ENCODE measurements at places on chromosomes 3 and 15.

DNA sequence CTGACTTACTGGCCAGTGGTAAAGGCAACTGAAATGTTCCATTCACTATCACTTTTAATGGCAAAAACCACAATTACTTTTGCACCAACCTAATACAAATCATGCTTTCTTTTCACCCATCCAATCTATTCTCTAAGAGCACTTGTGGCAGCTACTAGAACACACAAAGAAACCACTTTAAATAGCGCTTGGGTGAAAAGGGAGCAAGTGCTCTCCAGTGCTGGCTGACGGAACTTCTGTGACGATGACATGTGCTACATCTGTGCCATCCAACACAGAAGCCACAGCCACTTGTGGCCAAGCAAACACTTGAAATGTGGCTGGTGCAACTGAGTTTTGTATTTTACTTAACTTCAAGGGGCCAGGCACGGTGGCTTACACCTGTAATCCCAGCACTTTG is 18.9 kb downstream of the SH3BP5 start:
- DNase-seq, result no peak

DNA sequence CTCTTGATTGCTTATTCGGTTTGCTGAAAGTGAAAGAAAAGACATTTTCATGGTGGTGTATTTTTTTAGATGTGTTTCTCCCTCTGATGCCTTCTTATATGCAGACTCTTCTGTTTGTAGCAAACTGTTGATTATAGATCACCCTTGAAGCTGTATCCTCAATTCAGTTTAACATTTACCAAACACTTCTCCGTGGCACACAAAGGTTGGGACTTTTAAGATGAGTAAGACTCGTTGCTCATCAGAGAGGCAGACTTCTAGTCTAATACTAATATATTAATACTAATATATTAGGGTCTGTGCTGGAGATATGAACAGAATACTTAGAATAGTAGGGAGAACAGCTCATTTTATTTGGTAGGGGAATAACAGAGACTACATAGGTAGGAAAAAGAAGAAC is 32.8 kb downstream of the RASA2 start:
- DNase-seq, result no peak

- peak; percentile 44 for DNase-seq
These were observed 43.4 kb downstream of the TLE3 start for GRCh38 chr15:70054366-70054765.

- no peak for DNase-seq
These were observed 82.3 kb upstream of the AGTR1 start for GRCh38 chr3:148615382-148615781.

GRCh38 chr3:134057654-134058110 is 28.0 kb upstream of the SLCO2A1 start:
- no peak for DNase-seq

DNA sequence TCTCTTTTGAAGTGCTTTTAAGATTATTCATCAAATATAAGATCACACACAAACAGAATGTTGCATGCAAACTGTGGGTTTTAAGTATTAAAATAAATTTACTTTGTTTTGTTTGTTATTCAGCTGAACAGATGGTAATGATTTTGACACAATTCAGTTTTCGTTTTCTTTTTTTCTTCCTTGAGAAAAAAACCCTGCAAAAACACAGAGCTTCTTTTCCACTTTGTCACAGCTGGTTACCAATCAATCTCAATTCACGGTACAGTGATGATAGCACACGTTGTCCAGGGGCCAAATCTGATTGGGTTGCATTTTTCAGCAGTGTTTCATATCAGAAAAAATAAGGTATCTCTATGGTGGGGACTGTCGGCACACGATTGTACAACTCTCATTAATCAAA is 473.6 kb downstream of the ROBO2 start:
- no peak for DNase-seq

DNA sequence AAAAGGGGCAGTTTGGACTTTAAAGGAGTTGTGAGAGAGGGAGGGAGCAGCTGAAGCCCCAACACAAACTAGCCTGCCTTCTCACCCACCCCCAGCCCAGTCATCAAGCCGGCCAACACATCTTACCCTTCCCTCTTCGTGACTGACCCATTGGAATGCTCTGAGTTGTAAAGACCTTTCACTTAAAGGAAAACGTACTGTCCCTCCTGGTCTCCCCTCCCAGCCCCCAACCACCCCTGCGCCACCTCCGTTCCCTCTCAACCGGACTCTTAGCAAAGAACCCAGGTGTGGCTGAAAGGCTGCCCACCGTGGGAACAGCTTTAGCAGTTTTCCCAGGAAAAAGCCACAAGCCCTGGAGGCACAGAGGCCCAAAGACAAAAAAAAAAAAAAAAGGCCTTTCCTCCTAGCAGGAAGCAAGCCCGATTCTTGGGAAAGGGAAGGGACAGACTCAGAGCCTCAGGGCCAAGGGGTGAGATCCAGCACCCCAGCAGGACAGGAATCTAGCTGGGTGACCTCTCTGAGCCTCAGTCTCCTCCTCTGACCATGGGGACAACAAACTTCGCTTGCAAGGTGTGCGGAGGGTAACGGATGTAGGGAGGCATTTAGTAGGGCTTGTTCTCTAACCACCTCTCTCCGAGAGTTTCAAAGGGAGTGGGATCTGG is 2.4 kb downstream of the CYP11A1 start:
- no peak for DNase-seq

DNA sequence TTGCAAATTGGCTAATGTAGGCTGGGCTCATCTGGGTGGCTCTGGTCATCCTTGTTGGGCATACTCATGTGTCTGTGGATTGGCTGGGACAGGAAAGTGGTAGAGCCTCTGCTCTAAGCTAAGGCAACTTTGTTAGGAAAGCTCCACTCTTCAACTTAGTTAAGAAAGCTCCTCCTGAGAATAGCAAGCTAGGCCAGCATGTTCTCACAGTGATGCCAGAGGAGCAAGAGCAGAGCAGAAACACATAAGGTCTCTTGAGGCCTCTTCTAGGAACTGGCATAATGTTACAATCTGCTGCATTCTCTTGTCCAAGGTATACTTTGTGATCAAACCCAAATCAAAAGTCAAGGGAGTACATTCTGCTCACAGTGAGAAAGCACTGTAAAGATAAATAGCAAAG is 158.6 kb upstream of the RORA start:
- no peak for DNase-seq

GRCh38 chr15:68408971-68409370 is 23.0 kb downstream of the ITGA11 start:
- no peak for DNase-seq

GRCh38 chr15:52730173-52730572 is 51.0 kb upstream of the ATOSA start:
- DNase-seq, result no peak

- DNase-seq, result no peak
These were observed 67.7 kb downstream of the SCAPER start for GRCh38 chr15:76837474-76837873.

DNA sequence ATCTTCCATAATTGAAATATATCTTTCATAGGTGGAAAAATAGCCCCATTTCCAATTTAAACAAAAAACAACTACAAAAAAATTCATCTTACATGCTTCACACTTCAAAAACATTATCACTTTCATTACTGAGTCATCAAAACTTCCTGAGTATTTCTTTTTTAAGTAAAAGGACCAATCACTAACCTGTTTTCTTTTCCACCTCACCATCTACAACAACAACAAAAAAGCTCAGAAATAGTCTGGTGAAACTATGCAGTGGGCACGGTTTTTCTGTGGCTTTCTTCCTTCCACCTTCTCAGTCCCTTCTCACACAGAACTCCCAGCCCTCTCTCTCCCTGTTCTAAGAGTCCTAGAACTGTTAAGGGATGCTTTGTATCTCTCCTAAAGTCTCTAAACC is 20.3 kb upstream of the TNIK start:
- no peak for DNase-seq

DNA sequence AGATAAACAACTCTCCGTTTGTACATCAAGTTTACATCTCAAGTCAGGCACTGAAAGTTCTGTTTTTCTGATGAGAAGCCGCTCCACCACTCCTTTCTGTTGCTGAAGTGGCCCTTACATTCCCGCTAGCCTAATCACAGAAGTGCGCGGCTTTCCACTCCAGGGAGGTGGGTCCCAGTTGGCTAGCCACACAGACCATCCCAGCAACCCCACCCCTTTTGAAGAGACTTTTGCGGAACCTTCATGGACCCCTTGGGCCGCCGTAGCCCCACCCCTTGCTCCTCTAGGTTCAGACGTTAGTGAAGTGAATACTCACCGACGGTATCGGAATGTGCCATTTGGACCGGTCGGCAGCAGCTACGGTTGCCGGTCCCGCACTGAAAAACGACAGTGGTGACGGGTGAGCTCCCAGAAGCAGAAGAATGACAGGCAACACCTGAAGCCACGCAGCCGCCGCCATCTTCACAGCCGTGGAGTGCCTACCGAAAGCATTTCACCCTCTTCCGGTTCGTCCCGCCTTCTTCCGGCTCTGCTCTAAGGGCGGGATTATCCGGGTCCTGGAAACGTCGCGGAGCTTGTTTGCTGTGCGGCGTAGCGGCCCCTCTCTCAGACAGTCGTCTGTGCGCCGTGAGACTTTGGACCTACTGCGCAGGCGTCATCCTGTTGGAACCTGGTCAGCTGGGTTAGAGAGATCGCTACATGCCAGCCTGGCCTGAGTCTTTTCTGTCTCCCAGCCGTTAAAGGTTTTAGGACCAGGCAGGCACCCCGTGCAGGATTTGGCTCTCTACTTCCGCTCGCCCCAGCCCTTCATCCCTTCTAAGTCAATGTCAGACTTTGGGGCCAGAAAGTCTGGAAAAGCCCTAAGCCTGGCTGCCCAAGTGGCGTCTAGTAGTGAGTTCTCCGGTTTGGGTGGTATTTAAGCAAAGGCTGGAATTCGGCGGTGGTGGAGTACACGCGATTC is at the start of the genes GANC and TMEM87A:
TSS of gene GANC (plus strand) at position 263 of the 961 bp plus-strand sequence. CDS start 1,281 bp downstream, outside the sequence.
TSS of gene TMEM87A (minus strand) at position 495 of the 961 bp plus-strand sequence. CDS start at position 460, 35 bp downstream.
- DNase-seq, result peak; percentile 95

DNA sequence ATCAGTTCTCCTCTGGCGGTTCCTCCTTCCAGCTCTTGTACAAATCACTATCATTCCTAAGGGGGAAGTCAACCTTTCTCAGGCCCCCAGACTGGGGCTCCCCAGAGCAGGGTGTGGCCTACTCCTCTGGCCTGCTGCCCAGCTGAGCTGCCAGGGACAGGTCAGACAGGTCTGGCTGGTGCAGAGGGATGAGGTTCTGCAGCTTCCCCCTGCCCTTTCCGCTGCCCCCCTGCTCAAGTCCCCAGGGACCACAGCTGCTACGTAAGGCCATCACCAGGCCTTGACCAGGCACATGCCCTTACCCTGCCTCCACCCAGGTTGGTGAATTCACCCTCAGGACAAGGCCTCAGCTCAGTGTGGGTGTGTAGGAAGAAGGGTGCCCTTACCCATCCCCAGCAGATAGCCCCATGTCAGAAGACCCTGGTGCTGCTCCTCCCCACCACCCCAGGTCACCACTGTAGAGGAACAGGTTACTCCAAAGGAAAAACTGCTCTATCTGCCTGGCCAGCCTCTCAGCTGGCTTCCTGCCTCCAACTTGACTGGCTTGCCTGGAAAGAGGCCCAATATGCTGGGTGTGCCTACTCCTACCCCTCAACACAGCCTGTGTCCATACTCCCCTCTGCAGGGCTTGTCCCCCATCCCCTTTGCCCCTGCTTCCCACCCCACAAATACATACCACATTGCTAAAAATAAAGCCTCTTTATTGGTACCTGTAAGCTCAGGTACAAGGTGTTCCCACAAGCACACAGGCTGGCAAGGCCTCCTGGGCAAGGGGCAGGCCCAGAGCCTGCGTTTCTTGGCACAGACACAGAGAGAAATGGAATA is 12.0 kb downstream of the CSRNP1 start:
- DNase-seq, result no peak

DNA sequence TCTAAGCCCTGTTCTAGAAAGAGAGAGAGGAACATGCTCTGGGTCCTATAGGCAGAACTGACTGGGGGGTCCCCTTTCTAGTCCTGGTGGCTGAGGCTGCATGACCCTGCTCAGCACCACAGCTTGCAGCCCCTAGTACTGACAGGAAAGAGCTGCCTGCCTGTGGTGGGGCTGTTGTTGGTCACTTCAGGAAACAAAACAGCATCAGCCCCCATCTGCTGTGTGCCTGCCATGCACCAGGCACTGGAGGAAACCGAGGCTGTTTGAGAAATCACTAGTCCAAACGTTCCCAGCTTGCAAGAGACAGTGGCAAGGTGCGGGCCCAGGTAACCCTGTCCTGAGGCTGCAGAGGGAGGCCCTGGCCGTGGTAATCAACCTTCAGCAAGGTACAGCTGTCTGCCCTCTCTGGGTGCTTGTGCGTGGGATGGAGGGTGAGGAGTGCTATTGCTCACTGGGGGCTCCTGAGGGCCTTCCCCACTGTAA is 90.6 kb downstream of the IQSEC1 start:
- no peak for DNase-seq

DNA sequence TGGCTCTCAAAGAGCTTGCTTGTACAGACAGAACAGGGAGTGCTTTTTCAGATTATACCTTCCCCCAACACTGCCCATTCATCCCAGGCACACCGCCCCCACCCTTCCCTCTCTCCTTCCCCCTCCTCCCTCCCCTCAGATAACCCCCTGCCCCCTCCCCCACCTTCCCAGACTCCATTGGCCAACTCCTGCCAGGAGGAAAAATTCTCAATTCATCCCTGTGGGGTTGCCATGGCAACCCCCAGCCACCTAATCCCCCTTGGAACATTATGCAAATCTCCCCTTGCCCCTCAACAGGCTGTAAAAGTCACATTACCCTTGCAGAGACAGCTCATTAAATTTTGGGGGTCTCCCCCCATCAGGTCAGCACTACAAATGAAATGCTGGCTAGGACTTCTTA is 14.3 kb downstream of the TLE3 start:
- DNase-seq, result no peak

DNA sequence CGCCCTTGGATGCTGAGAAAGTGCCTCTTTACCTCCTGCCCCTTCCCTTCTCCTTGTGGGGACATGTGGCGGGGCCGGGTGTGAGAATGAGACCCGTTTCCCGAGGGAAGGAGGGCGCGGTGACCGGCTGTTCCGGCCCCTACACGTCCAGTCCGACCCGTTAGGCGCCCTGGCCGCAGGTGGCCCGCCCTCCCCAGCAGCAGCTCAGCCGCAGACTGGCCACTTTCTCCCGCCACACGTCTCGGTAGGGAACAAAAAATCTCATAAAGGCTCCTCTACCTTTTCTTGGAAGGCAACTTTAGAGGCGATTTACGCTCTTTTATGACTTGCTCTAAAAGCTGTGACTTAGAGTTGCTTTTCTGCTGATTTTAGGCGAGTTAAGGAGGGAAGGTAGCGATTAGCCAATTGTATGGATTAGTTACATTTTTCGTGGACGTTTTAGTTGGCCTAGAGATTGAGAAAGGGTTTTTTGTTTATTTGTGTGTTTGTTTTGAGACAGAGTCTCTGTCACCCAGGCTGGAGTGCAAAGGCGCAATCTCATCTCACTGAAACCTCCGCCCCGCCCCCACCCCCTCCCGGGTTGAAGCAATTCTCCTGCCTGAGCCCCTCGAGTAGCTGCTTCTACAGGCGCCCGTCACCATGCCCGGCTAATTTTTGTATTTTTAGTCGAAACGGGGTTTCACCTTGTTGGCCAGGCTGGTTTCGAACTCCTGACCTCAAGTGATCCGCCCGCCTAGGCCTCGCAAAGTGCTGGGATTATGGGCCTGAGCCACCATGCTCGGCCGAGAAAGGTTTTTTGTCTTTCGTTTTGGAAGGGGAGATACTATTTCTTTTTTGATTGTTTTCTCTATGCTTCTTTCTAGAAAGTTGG is 8.3 kb upstream of the PGPEP1L start:
- no peak for DNase-seq

Measured in cerebellum (tissue), 4 donors.